NCI-H82 (cell line): ENCODE measurements at places on chromosomes 5 and 9.

GRCh38 chr5:54803471-54804011 is 181.9 kb downstream of the ESM1 start:
- DNase-seq = peak; percentile 10

DNA sequence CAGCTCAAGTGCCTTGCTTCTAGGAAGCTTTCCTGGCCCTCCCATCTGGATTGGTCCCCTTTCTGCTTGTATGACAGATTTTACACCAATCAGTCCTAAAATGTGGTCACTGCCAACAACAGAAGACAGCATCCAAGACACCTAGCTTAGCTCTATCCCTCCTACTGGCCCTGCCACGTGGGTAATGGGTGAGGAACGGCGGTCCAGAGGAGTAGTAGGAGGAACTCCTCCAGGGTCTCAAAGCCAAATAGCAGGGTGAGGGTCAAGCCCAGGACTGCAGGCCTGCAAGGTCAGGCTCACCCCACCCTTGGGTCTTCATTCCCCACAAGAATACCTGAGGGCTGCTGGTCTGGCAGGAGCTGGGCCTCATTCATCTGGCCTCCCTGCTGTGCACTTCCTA is 56.7 kb upstream of the SLC25A51 start:
- DNase-seq = no peak

- DNase-seq = no peak
Measured at GRCh38 chr5:107665036-107665570, 5.6 kb downstream of the EFNA5 start.

GRCh38 chr5:57976506-57976905 is 483.4 kb downstream of the PLK2 start:
- no peak for DNase-seq

DNA sequence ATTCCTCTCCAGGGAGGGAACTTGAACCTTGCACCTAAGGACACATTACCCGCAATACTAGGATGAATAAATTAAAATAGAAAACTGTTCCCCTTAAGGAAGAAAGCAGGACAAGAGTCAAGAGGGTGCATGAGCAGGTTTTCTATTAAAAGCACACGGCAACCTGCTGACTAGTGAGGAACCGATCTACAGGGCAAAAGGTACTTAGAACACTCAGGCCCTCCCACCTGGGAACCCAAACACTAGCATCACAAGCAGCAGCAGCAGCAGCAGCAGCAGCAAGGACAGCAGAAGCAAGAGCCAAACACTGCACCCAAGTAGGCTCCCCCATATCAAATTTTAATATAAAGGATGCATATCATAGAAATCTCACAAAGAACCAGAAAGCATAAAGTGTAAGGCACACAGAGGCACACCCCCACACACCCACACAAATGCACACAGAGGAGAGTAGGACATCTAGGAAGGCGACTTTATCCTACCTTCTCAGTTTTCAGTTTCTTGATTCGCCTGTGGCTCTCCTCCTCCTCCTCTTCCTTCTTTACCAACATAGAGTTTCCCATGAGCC is 2.8 kb downstream of the ZNF608 start:
- DNase-seq = peak; percentile 55

GRCh38 chr9:31677415-31677814 is 707.0 kb upstream of the ACO1 start:
- no peak for DNase-seq

GRCh38 chr5:149724884-149725283 is 5.2 kb upstream of the PPARGC1B start:
- no peak for DNase-seq

- peak; percentile 76 for DNase-seq
Measured at GRCh38 chr9:35903049-35903448, 3.0 kb upstream of the HRCT1 start.
